CD4-positive, alpha-beta T cell treated with Interferon gamma for 1 hour (primary cell): ENCODE measurements at places on chromosomes 2 and 18.

GRCh38 chr2:17303521-17303920 is 214.7 kb downstream of the RAD51AP2 start:
- DNase-seq, result no peak

DNA sequence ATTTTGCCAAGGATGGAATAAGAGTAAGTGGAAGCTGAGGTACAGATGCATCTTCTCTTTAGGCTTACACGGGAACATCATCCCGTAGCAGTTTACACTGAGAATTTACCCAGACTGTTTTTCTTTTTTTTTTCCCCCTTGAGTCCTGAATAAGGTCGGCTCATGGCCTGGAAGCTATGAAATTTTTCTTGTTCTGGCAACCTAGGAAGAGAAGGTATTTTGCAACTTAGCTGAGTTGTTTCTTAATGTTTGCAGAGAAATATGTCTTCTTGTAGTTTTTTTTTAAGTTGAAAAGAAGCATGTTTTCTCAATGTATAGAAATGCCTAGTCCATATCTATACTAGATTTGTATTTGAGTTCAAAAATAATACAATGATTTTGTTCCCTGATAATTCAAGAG is 712.5 kb downstream of the TDRD15 start:
- DNase-seq, result no peak

DNA sequence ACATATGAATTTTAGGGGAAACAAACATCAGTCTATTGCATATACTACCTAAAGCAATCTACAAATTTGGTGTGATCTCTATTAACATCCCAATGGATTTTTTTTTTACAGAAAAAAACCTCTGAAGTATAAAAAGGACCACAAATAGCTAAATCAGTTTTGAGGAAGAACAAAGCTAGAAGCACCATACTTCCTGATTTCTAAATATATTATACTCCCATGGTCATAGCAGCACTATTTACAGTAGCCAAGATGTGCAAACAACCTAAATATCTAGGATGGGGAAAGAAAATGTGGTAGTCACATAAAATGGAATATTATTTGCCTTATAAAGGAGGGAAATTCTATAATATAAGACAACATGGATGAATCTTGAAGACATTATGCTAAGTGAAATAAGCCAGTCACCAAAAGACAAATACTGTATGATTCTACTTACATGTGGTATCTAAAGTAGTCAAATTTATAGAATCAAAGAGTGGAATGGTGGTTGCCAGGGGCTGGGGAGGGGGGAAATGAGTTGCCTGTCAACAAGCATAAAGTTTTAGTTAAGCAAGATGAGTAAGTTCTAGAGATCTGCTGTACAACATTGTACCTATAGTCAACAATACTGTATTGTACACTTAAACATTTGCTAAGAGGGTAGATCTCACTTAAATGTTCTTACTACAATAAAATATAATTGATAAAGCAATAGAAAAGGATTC is 17.6 kb upstream of the CASP8 start:
- DNase-seq, result no peak

DNA sequence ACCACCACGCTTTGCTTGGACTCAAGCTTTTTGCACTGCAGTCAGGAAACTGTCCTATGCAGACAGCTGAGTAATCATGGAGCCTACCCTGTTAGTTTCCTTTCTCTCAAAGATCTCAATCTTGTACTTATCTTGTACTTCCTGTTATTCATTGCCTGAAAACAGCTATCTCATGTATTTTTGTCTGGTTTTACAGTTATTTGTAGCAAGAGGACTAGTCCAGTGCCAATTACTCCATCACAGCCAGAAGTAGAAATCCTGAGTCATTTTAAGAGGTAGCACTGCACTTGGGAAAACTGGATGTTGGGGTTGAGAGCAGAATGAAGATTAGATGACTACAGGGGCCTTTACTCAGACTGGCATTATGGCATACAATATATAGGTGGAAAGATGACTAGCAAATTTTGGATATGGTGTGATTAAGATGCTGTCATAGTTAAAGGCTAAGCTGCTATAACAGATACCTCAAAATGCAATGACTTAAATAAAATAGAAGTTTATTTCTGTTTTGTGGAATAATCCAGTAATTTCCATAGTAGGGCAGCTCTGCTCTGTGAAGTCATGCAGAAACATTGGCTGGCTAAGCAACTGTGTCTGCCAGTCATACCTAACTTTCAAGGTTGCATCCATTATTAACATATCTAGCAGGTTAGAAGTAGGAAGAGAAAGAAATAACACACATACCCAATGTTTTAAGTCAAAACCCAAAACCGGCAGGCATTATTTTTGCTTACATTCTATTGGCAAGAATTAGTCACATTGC is 21.1 kb upstream of the CHMP3 start:
- DNase-seq, result no peak

GRCh38 chr2:157830696-157831570 is 45.2 kb downstream of the ACVR1 start:
- no peak for DNase-seq

DNA sequence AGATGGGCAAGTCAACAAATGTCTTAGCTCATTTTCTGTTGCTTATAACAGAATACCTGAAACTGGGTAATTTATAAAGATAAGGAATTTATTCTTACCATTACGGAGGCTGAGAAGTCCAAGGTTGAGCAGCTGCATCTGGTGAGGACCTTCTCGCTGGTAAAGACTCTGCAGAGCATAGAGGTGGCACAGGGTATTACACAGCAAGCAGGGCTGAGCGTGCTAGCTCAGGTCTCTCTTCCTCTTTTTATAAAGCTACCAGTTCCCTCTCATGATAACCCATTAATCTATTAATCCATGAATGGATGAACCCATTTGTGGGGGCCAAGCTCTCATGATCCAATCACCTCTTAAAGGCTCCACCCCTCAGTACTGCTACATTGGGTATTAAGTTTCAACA is 109.1 kb downstream of the CDK15 start:
- DNase-seq, result no peak

DNA sequence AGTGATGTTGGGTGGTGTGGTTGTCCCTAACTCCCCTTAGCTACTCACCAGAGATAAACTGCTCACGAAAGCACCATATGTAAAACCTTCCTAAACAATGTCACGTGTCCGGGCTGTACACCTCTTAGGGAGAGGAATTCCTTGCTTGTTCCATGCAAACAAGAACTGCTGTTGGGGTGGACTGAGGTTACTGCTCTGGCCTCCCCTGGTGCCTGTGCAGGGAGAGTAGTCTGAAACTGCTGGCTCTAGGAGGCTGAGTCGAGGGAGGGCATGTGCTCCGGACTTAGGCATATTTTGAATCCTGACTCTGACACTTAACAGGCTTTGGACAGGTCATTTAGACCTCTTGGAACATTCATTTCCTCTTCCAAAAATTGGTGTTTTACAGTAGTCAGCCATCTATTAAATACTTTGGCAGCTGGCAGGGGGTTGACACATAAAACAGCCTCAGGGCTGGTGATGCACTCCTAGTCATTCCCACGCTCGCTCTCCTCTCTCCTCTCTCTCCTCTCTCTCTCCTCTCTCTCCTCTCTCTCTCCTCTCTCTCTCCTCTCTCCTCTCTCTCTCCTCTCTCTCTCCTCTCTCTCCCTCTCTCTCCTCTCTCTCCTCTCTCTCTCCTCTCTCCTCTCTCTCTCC is 10.6 kb downstream of the THNSL2 start:
- no peak for DNase-seq
